Stimulated activated CD4-positive, alpha-beta T cell treated with anti-CD3 and anti-CD28 coated beads, Interleukin-4, amount 100 ng/mL, for 1 hour (primary cell): ENCODE measurements at places on chromosomes 2 and 18.

DNA sequence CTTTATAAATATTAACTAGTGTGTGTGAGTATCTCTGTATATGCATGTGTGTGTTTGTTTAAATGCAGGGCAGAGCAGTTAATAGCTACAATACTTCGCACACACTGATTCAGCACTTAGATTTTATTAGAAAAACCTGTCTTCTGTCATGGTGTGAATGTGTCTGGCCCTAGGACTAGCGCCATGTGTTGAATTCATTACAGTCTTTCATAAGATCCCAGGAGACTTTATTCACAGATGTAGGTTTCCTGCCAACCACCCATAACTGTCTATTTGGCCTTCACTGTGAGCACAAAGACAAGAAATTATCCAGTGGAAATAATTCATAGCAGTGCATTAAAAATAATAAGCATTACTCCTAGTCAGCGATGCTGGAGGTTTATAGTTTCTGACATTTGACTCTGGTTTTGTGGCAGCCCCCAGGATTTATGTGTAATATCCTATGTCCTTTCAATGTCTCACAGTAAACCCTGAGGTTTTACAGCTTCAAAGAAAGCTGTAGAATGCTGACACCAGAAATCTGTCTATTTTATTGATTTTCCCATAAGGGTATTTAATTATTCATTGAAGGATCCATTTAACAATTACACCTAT lies 93.9 kb downstream of the ZNF804A start:
- no peak for DNase-seq

- no peak for DNase-seq
These were observed 150.4 kb upstream of the ITGA6 start for GRCh38 chr2:172276961-172277360.

- no peak for DNase-seq
These were observed 40.7 kb downstream of the TTC39C start for GRCh38 chr18:24055009-24055804.

DNA sequence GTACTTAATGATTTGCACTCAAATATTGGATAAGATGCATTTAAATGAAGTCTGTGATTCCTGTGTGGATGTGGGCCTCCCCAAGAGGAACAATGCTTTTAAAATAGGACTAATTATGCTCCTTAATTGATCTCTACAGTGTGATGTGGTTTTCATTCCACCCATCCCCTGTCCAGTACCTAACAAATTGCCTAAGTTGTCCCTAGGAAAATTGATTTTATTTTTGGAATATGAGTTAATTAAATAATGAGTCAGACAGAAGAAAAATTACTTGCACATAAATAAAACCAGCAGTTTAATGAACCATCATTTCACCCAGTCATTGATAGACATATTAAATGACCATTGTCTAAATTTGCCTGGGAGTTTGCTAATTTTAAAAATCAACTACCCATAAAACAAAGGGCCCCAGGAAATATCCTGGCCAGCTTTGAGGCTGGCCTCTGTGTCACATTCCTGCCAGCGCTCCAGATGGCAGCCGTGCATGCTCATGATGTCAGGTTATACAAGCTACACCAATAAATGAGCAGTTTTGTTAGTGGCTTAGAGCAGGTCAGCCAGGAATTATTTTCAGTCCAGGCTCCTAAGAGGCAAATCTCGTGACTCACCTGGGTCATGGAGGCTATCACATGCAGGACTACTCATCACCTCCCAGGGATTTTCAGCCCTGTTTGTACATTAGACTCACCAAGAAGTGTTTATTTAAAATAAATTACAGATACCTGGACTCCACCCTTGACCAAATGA lies 31.9 kb downstream of the ABHD3 start:
- DNase-seq = no peak

GRCh38 chr2:31297751-31298150 lies 63.8 kb downstream of the EHD3 start:
- no peak for DNase-seq

GRCh38 chr2:43100883-43101662 lies 125.3 kb downstream of the ZFP36L2 start:
- no peak for DNase-seq

DNA sequence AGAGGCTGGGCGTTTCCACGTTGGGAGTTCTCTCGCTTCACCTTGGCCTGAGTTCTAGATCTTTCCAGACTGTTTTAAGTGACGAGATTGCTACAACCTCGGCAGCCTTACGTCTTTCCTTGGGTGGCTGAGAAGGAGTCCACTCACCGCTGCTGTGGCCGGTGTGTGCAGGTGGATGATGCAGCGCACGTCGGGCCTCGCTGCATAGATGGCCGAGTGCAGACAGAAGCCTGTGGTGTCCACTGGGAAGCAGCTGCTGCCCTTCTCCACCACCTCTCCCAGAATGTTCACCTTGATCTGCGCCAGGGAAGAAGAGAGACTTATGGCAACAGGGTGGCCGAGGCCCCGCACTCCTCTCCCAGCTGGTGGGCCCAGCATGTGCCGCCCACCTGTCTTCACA lies 75.7 kb downstream of the ADD2 start:
- no peak for DNase-seq

- no peak for DNase-seq
These were observed 138.6 kb downstream of the BCL2 start for GRCh38 chr18:63180971-63181376.

GRCh38 chr18:40812981-40813515 lies 1142.0 kb upstream of the PIK3C3 start:
- no peak for DNase-seq

GRCh38 chr2:128605421-128605820 lies 286.8 kb upstream of the HS6ST1 start:
- no peak for DNase-seq

DNA sequence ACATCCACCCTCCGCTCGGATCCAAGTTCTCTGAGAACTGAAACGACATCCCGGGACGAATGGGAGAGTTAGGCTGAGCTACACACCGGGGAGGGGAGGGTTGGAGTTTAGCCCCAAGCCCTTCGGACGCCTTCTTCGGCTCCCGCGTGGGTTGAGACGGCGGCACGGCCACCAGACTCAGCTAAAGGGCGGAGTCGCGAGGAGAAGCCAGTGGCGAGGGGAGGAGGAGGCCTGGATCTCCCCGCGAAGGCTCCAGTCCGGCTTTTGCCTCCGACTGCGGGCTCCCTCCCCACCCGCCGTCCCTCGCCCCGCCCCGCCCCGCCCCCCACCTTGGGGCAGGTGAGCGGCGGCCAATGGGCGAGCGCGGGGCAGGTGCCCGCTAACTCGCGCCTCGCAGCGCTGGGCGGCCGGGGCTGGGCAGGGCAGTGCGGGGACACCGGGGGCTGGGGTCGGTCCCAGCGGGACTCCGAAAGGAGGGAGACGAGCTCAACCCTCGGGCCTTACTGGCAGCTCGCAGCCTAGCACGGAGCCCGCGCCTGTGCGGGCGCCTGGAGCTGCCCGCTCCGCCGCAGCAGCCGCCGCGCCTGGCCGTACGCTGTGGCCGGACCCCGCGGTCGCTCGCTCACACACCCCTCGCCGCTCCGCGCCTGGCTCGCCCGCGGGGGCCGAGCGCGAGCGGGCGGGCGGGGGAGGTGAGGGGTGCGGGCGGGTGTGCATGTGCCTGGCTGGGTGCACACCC lies at the start of gene EMX1:
EMX1 (plus strand) TSS at position 382 of the 739 bp plus-strand sequence; CDS start at position 716, 334 bp downstream.
- DNase-seq = peak; percentile 64
